IMR-90 (cell line): ENCODE measurements at places on chromosomes 3 and 15. TPM values are rescaled to one million over a fixed set of nuclear protein-coding genes. Genes with fewer than 3 reads are reported as not detected.

The SEMA6D gene
- total RNA-seq = 17.4 and 18.3 TPM in 2 replicates

The NTRK3 gene
- under 0.01 TPM in 2 replicates for total RNA-seq

The PGBD4 gene
- 1.3 and 1.9 TPM in 2 replicates for total RNA-seq

The IQCF5 gene
- total RNA-seq = not detected in 2 replicates

The SPINT1 gene
- 0.56 and 0.90 TPM in 2 replicates for total RNA-seq

The VGLL4 gene
- 26.2 and 34.2 TPM in 2 replicates for total RNA-seq
